HepG2 (cell line): ENCODE measurements at places on chromosomes 7 and 10.

DNA sequence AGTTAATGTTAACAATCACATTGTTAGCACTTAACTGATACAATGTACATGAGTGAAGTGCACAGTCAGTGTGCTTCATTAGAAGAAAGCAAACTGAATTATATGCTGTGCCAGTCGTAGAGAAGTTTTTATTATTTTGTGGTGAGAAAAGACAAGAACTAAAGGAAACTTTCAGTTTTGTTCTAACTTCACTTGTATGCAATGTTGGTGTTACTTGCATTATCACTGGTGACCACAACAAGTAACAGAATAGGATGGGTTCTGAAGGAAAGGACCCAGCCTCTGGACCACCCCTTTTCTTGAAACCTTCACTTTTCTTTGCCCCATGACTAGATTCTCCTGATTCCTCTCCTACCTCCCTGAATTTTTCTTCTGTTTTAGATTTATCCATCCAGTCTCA is 123.3 kb upstream of the GAD2 start:
- no peak for DNase-seq

GRCh38 chr10:29598851-29599311 is 35.9 kb downstream of the SVIL start:
- no peak for DNase-seq

GRCh38 chr7:28125431-28126409 is 54.9 kb downstream of the JAZF1 start:
- DNase-seq, result no peak

- DNase-seq, result no peak
Measured at GRCh38 chr7:93212881-93213280, 13.4 kb downstream of the HEPACAM2 start.

DNA sequence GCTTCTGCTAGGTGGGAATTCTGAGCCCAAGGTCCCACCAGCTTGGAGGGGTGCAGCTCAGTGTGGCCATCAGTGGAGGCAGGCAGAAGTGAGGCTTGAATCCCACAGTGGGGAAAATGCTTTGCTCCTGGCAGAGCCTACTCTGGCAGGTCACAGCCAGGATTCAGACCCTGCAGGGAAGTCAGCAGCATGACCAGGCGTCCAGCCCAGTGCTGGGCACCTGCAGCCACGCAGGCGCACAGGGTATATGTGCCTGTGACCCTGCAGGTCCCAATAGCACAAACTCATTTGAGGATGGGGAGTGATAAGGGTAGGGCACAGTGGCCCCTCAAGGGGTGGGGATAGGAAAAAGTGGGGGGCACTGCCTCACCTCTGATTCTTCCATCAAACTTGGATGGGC is 8.4 kb upstream of the AEBP1 start:
- DNase-seq, result no peak

- DNase-seq, result no peak
Measured at GRCh38 chr10:101967713-101968112, 88.3 kb downstream of the ARMH3 start.

DNA sequence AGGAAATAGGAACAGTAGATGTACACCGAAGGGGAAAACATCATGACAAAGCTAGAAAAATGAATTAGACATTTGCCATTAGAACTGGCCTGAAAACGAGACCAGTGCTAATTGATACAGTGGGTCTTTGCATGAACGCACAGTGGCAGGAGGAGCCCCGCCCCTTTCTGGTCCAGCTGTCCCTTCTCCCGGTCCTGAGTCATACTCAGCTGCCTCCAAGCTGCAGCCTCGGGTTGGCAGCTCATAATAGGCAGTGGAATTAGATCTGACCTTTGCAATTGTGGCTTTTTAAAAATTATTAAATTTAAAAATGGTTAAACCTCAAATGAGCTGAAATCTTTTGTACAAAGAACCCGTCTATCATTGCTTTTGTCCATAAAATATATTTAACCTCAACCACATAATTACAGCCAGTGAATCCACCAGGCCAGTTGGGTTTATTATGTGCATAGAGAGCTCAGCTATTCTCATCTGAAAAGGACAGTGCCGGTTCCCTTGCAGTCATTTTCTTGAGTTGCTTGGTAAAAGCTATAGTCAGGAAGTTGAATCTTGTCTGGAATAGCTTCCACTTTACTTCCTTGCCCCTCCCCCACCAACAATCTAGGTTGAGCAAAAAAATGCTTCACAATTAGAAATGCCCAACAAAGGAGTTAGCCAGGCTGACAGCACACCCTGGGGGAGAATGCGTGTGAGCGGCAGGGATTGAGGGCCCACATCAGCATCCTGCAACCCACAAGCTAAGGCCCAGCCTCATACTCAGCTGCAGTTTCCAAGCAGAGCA is 147.1 kb downstream of the BUB3 start:
- no peak for DNase-seq

GRCh38 chr7:97671571-97671970 is 60.3 kb upstream of the TAC1 start:
- DNase-seq, result no peak

- DNase-seq, result no peak
Measured at GRCh38 chr7:138821912-138822311, 23.9 kb upstream of the ATP6V0A4 start.

DNA sequence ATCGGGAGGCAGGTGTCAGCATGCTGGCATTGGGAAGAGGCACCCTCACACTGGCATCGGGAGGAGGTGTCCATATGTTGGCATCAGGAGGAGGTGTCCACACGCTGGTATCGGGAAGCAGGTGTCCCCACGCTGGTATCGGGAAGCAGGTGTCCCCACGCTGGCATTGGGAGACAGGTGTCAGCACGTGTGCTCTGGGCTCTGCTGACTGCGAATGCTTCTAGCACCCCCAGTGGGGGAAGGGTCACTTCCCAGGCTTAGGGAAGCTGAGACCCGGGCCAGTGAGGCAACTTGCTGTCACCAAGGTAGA is 92.5 kb upstream of the IKZF1 start:
- DNase-seq, result no peak

DNA sequence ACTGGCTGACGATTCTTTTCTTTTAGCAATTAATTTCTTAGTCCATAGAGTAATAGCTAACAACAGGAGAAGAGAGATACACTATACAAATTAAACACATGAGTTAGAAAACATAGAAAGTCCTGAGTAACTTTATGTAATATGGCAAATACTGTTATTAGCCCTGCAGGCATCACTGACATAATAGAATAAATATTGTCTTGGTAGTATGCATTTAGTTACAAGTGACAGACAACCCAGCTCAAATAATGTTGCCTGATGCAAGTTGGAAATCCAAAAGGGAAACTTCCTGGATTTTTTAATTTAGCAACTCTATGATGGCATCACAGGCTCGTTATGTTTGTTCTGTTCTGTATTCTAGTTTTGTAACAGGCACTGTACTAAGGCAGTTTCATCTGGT is 95.1 kb downstream of the DKK1 start:
- no peak for DNase-seq

DNA sequence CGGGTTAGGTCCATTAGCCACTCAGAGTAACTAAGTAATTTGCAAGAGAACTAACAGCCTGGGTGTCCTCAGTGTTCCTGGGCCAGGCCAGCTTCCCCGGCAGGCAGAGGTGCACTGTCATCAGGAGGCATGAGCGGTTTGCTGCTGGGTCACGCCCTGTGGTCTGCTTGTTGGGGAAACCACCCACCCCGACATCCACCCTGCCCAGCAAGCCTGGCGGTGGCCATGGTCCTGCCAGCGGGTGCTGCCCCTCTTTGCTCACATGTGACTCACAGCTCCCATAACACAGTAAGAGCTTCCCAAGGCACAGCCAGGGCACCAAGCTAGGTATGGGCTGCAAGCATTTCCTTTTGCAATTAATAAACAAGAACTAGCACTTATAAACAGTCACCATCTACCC is 75.9 kb downstream of the RGS10 start:
- no peak for DNase-seq

- peak; percentile 30 for DNase-seq
Measured at GRCh38 chr10:133258818-133259601, 17.7 kb downstream of the ADAM8 start.

- DNase-seq, result no peak
Measured at GRCh38 chr10:19828278-19829049, 12.2 kb downstream of the PLXDC2 start.

DNA sequence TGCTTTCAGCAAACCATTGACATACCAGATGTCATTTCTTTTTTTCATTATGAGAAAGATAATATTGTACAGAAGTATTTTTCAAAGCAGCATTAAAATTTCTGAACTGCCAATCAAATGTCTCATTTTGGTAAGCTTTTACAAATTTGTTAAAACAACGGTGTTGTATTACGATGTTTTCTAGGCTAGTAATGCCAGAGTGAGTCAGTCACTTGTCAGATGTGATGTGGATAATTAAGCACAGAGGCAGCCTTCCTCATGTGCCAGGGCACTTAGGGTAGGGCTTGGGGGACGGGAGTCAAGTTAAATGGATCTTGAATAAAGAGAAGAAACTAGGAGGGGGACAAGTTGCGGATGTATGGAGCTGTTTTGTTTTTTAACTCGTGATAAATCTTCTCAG is 10.1 kb downstream of the PSTK start:
- DNase-seq, result no peak

DNA sequence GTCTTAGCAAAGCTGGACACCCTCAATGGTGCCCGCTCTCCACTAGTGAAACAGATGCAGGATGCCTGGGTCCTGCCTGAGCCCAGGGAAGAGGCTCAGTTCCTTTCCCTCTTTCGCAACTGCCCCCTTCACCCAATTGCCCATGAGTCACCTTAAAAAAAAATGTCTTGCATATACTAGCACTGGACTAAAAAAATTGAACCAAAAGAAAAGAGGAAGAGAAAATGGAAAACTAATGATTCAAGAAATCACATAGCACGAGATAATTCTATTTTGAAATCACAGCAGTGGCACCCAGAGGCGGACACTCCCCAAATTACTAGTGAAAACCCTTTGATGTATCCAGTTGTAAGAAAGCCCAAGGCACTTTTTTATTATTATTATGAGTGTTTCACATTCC is 972.5 kb downstream of the LRMDA start:
- DNase-seq, result no peak

GRCh38 chr7:114791771-114792170 is 130.1 kb upstream of the MDFIC start:
- DNase-seq, result no peak

DNA sequence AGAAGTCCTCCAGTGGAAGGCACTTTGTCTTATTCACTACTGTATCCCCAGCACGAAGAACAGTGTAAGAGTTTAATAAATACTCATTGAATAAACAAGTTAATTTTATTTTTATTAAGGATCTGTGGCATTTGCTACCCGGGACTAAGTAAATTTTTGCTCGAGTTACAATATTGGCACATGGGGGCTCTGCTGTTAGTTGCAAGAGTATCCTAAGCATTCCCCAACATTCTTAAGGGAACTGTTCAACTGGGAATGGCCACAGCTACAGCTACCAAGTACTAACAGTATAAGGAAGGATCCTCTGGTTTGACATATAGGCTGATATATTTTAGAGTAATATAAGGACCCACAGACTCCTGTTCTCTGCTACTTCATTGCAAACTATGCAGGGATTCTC is 8.7 kb upstream of the LRRTM3 start:
- DNase-seq, result no peak

DNA sequence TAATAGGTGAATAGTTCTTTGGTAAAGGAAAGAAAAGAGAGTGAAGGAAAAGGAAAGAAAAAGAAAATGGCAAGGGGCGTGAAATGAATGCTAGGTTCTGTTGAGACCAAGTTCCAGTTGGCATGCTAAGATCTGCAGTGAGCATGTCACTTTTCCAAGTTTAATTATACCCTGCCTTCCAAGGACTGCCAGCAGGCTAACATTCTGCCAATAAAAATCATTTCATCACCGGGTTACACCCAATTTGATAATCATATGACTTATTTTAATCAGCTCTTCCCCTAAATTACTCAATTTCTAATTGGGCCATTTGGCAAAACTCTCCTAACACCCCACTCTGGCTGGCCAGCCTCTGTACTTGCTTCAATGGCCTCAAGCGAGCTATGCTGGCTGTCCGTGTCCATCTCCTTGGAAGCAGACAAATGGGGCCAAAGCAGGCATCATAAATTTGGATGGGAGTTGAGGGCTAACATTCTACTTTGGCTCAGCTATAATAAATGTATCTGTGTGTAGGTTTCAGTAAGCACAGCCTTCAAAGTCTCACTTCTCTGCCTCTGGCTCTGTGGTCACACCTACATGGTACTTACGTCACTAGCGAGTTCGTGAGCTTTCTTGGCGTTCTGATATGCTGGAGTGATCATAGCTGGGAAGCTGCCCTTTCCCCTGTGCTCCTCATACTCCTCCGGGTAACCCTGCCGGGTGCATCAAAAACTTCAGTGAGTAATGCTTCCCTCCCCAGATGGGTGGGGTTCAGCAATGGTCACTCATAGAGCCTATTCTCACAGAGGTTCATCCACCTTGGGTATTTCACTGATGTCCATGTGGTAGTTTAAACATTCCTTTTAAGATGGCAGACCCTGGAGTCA is 17.3 kb downstream of the NRAP start:
- DNase-seq, result no peak

DNA sequence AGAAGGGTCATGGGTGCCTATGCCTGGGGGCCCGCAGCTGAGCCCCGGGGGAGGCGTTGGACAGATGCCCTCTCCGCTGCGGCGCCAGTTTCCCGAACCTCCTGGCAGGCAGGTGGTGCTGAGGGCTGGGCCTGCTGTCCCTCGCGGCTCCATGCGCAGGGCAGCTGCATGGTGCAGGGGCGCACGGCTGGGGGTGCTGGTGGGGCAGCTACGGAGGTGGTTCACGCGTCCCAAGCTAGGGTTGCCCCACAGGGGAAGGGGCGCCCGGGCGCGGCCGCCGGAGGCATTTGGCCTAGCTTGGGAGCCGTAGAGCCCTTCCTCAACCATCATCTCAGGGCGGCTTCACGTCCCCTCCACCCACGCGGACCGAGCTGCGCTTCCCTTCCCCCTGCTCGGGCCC is 146.0 kb downstream of the CCDC201 start:
- no peak for DNase-seq

- DNase-seq, result no peak
Measured at GRCh38 chr10:46270086-46270811, 16.5 kb upstream of the ANTXRL start.

DNA sequence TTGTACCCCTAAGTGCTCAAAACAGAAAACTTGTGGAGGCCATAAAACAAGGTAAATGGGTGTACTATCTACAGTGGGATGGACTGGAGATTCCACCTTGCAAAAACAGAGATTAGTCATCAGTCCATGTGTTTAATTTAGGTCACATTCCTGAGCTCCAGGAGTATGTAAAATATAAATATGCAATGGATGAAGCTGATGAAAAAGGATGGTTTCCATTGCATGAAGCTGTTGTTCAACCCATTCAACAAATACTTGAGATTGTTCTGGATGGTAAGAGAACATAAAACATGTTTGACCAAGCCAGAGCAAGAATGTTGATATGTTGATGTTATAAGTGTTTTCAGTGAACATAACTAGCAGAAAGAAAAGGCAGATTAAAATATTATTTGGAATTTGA is 14.6 kb downstream of the ASB15 start:
- no peak for DNase-seq

- DNase-seq, result no peak
Measured at GRCh38 chr10:72719941-72720592, 28.1 kb downstream of the MCU start.
